HS-5 (cell line): ENCODE measurements at places on chromosomes 5 and 9.

GRCh38 chr5:137938751-137939143 lies 49.5 kb downstream of the PKD2L2 start:
- no peak for DNase-seq

DNA sequence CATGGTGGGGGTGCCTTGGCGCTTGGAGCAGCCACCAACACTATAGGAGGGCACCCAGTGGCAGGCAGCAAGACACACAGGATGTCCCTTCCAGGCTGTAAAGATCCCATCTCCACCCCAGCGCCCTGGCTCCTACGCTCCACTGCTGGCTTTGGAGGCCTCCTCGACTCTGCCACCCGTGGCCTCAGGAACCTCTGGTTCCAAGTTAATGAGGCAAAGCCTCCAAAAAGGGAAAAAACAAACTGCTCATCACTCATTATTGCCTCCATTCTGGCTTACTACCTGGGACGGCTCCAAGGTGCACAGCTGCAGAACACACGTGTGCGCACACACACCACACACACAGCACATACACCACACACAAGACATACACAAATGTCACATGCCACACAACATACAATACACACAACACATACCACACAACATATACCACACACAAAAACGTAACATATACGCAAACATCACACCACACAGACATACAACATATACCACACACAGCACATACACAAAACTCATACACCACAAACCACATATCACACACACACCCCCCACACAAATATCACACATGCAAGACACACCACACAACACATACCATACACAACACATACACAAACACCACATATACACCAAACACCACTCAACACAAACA lies 45.3 kb downstream of the ROR2 start:
- no peak for DNase-seq

DNA sequence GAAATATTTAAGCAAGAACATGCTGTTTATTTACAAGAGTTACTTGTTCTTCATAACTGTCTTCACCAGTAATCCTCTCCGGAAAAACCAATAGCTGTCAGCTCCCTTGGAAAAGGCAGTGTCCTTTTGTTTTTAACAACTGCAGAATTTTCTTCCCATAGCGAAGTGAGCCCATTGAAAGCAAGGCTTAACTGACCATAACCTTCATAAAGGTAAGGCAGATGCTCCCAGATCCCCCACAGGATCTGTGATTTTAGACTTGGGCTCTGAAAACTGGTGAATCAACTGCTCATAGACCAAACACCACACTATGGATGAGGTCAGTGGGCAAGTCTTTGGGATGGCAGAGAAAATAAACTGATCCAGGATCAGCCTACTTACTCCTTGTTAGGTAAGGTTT lies 155.0 kb downstream of the GLIS3 start:
- no peak for DNase-seq

- no peak for DNase-seq
These were observed 8.2 kb downstream of the IPPK start for GRCh38 chr9:92661743-92662142.

DNA sequence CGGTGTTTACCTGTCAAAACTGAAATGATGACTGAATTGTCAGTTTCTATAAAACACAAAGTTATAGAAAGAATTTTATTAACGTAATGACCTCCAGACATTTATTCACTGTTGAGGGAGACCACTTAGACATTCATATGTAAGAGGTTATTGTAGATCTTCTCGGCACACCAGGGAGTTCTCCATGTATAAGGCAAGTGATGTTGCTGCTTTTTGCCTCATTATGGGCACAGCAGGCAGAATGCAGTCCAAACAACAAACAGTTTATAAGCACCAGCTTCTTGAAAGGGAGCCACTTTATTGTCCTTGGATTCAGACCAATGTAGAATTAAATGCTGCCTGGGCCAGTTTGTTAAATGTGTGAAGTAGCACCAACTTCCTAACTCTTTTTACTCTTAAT lies 66.7 kb downstream of the C7 start:
- DNase-seq = no peak

GRCh38 chr5:172540099-172540870 lies 86.0 kb upstream of the SH3PXD2B start:
- no peak for DNase-seq

DNA sequence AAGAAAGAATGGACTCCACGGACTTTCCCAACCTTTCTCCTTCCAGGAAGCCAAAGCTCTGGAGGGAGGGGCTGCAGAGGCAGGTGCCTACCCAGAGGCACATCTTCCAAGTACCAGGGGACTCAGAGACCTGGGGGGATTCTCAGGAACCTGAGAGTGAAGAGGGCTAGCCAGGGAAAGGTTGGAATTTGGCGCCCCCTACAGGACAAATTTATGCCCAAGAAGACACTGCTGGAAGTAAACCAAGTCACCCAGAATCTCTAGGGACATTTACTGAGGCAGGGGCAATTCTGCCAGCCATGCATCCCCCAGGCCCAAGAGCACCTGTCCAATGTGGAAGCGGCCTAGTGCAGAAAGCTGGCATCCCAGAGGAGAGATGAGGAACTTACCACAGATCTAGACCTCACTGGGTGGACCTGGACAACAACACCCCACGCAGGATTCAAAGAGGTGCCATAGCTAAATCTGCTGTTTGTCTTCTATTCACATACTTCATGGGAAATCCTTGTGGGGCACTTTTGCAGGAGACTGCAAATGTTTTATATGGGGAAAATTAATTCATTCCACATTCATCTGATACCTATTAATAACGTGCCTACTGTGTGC lies 25.9 kb upstream of the IDNK start:
- no peak for DNase-seq

- DNase-seq = no peak
These were observed 142.4 kb upstream of the C9orf72 start for GRCh38 chr9:27715651-27716050.

DNA sequence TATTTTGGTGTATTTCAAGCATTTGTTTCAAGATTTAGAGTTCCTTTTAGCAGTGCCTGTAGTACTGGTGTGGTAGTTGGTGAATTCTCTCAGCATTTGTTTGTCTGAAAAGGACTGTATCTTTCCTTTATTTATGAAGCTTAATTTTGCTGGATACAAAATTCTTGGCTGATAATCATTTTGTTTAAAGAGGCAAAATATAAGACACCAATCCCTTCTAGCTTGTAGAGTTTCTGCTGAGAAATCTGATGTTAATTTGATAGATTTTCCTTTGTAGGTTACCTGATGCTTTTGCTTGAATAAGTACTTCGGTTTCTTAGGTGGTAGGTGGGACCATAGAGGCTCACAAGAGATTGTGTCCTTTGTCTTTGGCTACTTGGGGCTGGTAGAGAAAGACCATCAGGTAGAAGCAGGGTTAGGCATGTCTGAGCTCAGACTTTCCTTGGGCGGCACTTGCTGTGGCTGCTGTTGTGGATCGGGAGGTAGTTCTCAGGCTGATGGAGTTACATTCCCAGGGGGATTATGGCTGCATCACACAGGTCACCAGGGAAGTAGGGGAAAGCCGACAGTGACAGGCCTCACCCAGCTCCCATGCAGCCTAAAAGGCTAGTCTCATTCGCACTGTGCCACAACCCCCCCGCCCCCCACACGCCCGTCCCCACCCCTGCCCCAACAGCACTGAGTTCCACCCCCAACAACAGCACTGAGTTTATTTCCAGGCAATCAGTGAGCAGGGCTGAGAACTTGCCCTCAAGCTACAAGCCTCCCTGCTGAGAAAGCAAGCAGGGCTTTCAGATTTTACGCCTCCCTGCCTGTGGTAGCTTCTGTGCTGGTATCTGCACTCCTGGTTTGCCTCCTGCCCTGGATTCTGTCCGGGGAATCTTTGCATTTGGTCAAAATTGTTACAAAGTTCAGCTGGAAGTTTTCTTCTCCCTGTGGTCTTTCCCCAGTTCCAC lies 127.1 kb upstream of the GLRA1 start:
- DNase-seq = no peak

DNA sequence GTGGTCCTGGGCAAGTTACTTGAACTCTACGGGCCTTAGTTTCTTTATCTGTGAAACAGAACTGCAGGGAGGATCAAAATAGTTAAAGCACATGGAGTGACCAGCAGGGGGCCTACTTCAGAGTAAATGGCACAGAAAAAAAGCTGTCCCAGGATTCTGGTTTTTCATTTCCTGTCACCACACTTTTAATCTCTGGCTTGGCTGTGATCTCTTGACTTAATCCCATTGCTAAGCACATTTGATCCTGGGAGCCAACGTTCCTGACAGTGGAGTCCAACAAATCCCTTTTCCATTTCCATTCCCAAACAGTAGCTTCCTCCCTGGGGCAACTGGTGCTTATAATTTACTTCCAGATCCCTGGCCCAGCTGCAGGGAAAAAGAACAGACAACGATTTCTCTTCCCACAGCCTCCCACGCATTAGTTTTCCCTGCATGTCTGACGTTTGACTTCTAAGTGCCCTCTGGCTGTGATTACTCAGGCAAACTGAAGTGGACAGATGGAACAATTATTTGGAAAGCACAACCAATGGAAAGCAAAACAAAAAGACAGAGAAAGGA lies 136.5 kb upstream of the STK32A start:
- no peak for DNase-seq

GRCh38 chr5:2866662-2867372 lies 115.3 kb upstream of the IRX2 start:
- no peak for DNase-seq

DNA sequence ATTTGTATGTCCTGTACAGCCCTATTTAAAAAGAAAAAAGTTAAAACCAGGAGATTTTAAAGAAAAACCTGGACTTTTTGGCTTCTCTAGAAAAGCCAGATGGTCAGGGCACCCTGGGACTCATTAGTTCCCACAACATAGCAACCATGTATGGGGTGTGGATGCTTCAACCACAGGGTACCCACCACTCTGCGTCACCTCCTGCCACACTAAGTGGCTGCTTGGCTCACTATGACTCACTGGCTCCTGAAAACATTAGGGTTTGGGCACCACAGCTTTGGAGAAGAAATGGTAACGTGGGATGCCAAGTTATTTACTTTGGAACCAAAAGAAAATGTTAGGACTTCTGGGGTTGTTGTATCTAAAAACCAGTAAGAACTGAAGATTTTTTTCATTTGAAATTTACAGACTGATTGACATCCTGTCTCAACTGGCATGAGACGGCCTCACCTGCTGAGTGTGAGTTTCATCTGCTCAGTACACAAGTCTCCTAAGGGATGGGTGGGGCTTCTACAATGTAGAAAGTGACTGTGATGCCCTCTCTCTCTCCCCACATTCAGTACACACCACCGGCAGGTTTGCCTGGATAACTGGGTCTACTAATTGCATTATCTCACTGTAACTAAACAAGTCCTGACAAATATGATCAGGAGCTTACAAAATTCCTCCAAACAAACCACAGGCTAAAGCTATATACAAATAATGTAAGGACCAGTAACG lies 103.9 kb downstream of the ESM1 start:
- DNase-seq = no peak

GRCh38 chr9:106684940-106685695 lies 177.8 kb upstream of the ZNF462 start:
- DNase-seq = no peak

- no peak for DNase-seq
These were observed 8.4 kb upstream of the FSD1L start for GRCh38 chr9:105439428-105439827.

DNA sequence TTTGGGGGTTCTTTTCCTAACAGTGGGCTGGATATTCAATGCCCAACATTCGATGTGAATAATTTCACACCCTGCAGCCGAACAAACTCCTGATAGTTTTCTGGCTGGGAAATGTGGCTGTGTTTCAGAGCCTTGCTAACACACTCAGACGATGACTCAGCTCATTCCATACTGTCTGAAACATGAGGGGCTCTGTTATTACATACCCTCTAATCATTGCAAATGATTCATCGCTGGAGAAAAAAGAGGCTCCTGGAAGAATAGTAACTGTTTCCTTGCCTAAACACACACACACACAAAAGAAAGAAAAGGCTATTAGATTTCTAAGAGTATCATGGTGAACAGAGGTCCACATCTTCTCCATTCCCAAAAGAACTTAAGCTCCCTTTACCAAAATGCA lies 75.8 kb downstream of the OXCT1 start:
- peak; percentile 94 for DNase-seq

- DNase-seq = no peak
These were observed 54.8 kb downstream of the RNF38 start for GRCh38 chr9:36345103-36345846.

GRCh38 chr9:128127568-128127989 lies at the start of gene PTGES2:
PTGES2 (minus strand) TSS chr9:128127729; CDS start chr9:128127717, 12 bp downstream.
- peak; percentile 35 for DNase-seq

- no peak for DNase-seq
These were observed 114.6 kb downstream of the MRPL36 start for GRCh38 chr5:1685066-1685465.

- DNase-seq = no peak
These were observed 6.6 kb upstream of the FBP1 start for GRCh38 chr9:94645901-94646300.

DNA sequence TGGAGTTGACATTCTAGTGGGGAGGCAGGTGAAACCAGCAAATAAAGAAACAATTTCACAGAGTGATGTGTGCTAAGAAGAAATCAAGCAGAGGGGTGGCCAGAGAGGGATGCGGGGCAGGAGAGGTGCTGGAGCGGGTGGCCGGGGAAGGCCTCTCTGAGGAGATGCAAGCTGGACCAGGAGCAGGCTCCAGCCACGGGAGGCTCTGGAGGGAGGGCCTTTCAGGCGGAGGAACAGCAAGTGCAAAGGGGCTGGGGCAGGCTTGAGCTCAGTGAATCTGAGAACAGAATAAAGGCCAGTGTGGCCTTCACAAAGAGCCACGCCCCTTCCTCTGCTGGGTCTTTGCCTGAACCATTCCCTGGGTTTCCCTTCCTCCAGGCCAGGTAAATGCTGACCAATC lies 73.2 kb upstream of the NEURL1B start:
- DNase-seq = no peak

DNA sequence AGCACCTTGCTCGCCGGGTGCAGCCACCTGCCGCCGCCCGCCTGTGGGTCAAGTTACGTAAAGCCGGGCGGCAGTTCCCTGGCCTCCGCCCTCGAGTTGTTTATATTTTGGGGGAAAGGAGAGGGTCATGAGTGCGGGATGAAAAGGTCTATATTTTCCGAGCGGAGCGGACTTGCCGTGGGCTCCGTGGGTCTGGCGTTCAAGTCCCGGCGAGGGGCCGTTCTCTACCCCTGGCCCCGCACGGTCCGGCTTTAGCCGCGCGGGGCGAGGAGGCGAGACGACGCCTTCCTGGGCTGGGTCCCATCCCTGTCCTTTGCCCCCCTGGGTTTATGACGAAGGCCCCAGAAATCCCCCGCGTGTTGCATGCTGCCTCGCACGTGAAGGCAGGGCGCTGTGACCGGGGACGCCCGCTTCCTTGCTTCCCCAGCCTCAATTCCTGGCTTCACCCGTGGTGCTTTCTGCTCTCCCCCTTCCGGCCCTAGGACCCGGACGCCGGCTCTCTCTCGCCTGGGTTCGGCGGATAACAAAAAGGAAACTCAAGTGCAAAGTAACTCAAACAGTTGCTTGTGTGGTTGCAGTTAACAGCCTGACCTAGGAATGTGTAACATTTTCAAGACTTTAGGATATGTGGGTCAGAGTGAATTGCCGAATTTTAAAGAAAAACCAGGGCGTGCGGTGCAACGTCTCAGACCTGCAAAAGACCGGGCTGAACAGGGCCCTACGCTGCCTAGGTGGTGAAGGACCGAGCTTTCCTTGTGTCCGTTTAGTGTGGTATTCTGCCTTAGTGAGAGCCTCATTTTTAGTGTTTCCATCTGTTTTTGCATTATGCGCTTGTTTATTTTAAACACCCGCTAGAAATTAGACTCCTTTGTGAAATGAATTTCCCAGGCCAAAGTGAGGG lies 810 bp downstream of the VPS13A start:
- DNase-seq = no peak

- DNase-seq = no peak
These were observed 387.7 kb downstream of the BNC2 start for GRCh38 chr9:16482764-16483163.

- DNase-seq = no peak
These were observed 24.4 kb upstream of the GPR151 start for GRCh38 chr5:146540414-146540813.

GRCh38 chr5:61746831-61747575 lies 414.9 kb downstream of the ZSWIM6 start:
- DNase-seq = no peak
